Choroid plexus epithelial cell (primary cell): ENCODE measurements at places on chromosomes 1 and 21.
A peak's percentile ranks its signal among the peaks of the same experiment; 100 is the strongest.

GRCh38 chr1:80731241-80731894 is 1069.4 kb upstream of the ADGRL2 start:
- DNase-seq = no peak

GRCh38 chr1:87061742-87062156 is 147.3 kb downstream of the HS2ST1 start:
- DNase-seq = no peak

- no peak for DNase-seq
These were observed 90.5 kb downstream of the NMNAT2 start for GRCh38 chr1:183327434-183328290.

GRCh38 chr1:19462781-19463503 is 22.4 kb downstream of the CAPZB start:
- no peak for DNase-seq

DNA sequence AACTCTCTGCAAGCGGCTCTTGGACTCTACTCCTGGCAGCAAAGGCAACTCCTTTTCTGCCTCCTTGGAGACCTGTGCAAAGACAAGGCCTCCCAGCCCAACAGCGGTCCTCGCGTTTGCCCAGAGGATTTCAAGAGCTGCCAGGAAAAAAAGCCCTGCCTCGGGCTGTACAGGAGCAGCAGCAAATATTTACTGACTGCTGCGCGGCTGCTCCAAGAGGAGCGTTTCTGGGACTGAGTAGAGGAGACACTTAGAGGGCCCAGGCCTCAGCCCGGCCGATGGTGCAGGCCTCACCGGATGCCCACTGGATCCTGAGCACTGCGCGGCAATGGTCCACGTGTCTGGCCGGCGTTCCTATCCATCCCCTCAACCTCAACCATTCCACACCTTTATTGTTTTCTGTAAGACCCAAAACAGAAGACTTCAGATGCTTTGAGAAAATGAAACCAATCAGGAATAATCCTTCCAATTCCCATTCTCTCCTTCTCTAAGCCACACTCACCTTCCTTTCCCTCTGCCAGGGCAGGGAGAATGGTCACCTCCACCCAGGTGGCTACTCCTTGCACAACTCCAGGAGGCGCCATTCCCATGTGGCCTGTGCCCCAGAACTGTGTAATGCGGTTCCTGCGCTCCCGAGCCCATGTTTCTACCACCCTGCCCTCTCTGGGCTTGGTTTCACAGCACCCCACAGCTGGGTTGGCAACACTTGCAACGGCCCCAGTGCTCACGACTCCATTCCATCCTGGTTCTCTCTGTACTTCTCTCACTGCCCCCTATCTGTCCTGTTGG is 215.8 kb downstream of the TRABD2B start:
- no peak for DNase-seq

GRCh38 chr1:8870616-8871538 is 7.6 kb downstream of the ENO1 start:
- peak; percentile 53 for DNase-seq

- DNase-seq = peak; percentile 1
These were observed 39.7 kb upstream of the CHODL start for GRCh38 chr21:18204931-18205330.

- DNase-seq = peak; percentile 52
These were observed 20.8 kb upstream of the JAK1 start for GRCh38 chr1:64986903-64987871.

GRCh38 chr21:34693192-34693810 is 24.5 kb downstream of the CLIC6 start:
- peak; percentile 80 for DNase-seq

GRCh38 chr21:42063191-42063570 is 7.9 kb upstream of the UMODL1 start:
- no peak for DNase-seq

DNA sequence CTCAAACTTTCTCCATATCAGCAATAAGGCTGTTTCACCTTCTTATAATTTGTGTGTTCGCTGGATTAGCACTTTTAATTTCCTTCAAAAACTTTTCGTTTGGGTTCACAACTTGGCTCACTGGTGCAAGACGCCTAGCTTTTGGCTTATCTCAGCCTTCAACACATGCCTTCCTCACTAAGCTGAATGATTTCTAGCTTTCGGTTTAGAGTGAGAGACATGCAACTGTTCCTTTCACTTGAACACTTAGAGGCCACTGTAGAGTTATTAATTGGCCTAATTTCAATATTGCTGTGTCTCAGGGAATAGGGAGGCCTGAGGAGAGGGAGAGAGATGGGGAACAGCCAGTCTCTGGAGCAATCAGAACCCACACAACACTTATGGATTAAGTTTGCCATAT is 41.2 kb upstream of the IFNLR1 start:
- no peak for DNase-seq

DNA sequence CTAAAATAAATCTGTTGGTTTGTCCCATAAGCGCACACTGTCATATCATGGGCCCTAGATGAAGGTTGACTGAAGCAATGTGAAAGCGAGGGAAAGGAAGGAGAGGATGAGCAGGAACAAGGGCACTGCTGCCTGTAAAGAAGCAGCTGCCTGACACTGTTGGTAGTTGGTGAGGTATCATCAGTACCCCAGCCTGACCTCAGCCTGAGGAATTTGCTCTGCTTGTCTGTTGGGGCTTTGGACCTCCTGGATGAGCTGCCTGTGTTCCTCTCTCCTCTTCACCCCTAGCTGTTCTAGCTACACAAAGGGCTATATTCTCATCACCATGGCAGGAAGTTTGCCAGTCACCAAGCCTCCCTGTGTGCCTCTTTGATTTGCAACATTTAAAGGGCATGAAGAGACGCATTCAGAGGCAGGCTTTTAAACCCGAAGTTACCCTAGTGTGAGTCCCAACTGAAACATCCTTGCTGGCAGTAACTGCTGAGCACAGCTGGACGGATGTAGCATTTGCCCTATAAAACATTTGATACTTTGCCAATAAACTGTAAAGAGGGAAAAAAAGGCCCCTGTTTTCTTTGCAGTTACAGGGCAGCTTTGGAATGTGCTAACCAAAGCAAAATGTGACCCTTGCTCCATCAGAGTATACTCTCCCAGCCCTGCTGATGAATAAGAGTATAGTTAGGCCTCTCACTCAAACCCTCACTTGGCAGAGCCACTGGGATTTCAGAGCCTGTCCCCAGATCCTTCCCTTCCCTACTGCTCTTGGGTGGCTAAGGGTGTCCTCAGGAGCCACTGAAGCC is 22.2 kb upstream of the SPATA6 start:
- DNase-seq = peak; percentile 97

- no peak for DNase-seq
These were observed 9.4 kb upstream of the XCL1 start for GRCh38 chr1:168567007-168567406.

GRCh38 chr1:147267711-147268110 is 25.2 kb downstream of the CHD1L start:
- DNase-seq = no peak

DNA sequence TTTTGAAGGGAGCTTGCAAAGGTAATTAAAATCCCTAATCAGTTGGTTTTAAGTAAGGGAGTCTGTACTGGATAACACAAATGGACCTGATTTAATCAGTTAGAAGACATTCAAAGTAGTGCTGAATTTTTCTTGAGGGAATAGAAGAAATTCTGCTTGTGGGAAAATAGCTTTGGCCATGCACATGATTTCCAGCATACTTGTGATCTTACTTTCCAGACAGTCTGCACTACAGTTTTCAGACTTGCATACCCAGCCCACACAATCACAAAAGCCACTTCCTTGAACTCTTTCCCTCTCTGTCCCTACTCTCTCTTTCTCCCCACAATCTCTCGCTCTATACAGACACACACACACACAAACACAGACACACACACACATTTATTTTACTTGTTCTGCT is 852.1 kb downstream of the PLA2G4A start:
- peak; percentile 94 for DNase-seq

DNA sequence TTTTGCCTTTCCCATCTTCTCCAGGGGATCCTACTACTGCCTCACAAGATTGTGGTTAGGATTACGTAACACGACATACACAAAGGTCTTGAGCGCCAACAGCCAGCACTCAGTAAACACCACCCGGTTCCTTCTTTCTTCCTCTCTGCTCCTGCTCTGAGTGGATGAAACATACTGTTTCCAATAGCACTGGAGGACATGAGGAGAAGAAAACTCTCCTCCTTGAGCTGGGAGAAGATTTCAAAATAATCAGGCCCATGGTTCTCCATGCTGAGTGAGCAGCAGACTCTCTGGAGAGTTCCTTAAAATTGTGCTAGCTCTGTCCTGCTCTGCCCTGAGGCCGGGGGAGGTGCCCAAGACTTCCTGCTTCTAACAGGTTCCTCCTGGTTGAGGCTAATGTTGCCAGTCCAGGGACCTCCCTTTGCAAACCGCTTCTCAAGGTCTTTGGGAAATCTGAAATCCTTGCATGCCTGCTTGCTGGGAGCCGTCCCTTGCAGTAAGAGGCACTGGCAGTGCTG is 29.4 kb upstream of the MX1 start:
- no peak for DNase-seq

- DNase-seq = peak; percentile 73
These were observed 23.8 kb upstream of the CPLANE2 start for GRCh38 chr1:16260814-16261213.

DNA sequence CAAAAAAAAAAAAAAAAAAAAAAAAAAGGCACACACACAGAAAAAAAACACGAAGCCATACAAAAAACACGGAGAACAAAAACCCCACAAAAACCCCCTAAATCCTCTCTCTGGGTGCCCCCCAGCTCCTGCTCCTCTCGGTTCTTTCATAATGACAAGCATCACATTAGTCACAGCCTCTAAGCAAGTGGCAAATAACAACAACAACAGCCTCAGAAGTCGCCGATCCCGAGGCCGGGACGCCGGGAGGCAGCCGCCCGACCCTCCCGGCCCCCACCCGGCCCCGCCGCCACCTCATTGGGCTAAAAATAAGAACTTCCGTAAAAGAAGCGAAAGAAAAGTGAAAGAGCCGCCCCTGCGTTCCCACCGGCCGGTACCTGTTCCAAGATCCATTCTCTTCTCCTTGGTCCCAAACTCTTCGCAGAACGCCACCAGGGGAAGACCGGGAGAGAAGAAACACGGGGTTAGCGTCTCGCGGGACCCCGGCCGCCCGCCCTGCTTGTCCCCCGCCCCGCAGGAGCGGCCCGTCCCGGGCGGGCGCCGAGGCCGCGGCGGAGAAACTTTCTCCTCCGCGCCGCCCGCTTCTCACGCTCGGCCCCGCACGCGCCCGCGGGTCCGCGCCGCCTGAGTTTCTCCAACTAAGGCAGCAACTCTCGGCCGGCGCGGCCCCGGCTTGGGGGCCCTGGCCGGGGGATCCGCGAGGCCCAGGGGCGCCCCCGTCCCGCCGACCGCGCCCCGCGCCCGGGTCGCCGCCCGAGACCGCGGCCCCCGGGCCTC is 102.8 kb downstream of the CASZ1 start:
- peak; percentile 9 for DNase-seq

DNA sequence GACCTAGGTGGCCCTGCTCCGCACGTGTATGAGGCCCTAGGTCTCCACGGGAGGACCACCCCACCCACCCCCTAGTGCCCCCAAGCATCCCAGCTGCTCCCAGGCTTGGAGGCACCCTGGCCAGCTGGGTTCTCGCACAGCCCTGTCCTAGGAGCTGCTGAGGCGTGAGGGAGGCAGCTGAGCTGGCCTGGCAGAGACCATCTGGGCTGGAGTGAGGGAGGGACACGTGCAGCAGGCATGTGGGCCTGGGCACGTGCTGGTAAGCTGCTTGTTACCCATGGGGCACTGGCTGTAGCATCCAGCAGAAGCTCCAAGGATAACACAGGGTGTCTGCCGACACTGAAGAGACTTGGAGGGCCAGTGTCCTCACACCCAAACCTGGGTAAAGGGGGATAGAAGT is 10.1 kb downstream of the SLC6A9 start:
- DNase-seq = no peak

- no peak for DNase-seq
These were observed 397.2 kb downstream of the DUSP10 start for GRCh38 chr1:221344693-221345092.

- DNase-seq = peak; percentile 66
These were observed 20.2 kb downstream of the CLIC4 start for GRCh38 chr1:24765308-24765988.

DNA sequence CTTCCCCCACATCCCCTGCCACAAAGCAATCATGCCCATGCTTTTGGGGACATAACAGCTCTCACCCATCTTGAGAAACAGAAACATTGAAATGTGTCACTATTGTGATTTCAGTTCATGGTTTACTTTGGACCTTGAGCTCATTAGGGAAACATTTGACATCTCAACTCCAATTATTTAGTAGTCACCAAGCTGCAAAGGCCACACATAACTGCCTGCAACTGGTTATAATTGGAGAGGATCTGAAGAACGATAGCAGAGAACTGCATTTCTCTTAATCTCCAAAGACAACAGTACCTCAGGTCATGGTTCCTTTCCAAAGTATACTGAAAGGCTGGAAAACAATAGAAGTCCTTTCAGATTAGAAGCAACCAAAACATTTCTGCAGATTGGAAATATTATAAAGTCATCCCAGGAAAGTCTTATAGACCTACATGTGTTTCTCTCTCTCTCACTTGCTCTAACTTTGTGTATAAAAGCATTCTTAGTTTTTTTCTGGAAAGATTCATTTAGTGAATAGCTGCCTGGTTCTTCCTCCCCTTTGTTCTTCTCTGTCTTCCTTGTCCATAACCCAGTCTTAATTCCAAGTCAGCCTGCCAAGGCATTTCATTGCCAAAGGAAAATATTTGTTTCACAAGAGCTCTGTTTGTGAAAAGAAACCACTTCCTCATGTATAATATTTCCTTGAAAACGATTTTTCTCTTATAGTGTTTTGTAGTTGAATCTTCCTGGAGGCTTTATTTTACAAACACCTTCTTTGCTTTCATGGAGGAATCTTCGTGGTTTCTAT is 426.8 kb downstream of the ADGRL2 start:
- peak; percentile 48 for DNase-seq

GRCh38 chr1:18597160-18598042 is 33.2 kb upstream of the PAX7 start:
- peak; percentile 55 for DNase-seq

DNA sequence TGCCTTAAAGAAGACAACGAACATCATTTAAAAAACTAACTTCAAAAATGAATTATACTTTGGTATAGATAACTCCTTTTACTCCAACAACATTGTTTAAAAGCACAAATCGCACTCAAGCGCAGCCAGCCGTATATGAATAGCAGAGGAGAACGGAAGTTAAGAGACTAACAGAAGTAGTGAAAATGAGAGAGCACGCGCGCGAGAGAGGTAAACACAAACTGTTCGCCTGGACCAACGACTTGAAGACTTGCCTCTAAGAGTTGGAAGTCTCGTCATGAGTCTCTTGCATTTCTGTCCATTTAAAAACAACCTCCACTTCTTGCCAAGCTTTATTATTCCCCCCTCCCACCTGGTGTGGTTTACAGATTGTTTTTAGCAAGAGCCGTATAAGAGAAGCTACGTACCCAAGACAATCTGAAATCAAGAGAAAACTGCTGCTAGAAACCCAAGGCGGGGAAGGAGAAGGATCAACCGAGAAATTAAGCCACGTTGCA is 479 bp downstream of the SELENOF start:
- peak; percentile 66 for DNase-seq

DNA sequence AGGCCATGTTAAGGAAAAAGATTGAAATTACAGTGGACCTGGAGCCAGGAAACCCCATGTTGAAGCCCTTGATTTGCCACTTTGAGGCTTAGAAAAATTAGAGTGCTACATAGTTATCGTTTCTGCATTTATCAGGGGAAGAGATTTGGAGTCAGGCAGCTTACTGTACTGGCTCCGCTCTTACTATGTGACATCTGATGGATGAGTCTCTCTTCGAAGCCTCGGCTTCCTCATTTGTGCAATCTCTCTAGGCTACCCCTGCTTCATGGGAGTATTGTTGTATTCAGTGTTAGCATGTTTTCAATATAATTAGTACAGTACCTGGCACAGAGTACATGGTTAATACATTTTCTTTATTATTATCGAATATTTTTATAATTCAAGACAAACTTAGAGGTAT is 480.4 kb upstream of the USP24 start:
- no peak for DNase-seq

GRCh38 chr1:151790940-151791651 is 796 bp upstream of the TDRKH start:
- DNase-seq = no peak
